ENCODE measurements at places on chromosomes 13 and 19.

DNA sequence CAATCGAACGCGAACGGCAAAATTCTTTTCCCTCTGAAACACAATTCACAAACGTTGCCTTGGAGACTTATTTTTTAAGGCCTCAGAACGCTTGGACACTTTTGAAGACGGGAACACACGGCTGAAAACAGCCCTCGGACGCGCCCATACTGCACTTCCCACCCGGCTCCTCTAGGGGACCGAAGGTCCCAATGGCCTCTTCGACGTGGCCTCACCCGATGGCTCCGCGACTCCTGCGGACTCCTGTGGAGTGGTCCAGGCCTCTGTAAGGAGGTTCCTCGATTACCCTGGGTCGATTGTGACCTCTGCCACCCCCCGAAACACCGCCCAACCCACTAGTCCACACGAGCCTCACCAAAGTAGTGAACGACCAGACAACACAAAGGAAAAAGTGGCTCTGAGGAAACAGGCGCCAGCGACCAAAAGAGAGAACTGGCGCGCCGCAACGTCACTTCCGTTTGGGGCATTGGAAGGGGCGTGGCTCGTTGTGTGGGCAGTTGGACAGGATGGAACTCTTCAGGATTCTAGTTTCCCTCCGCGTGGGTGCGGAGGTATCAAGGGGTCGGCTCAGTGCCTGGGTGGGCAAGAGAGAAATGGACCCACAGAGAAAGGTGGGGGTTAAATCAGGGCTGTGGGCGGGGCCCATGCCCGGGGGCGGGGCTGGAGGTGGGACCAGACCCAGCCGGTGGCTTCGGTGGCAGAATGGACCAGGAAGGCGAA is at the start of gene ZNF560:
Gene ZNF560, minus strand, starts transcription at position 434 of the 720 bp plus-strand sequence. CDS start 23,303 bp downstream, outside the sequence.
- DNase-seq, result no peak

DNA sequence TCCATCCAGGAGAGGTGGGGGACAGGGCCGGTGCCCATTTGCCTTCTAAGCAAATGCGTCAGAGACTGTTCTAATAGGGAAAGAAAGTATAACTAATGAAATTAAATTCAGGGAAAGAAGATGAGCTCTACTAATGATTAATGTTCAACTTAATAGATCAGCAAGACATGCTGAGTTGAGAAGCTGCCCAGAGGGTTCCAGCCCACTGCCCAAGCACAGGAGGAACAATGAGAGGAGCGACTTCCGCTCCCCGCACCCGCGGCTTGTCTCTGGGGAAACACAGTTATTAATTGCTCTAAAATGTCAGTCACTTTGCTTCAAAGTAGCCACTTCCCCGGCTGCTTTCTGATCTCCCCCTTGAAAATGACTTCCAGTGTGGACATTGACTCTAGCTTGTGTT is 331.3 kb downstream of the UQCRFS1 start:
- DNase-seq, result no peak

DNA sequence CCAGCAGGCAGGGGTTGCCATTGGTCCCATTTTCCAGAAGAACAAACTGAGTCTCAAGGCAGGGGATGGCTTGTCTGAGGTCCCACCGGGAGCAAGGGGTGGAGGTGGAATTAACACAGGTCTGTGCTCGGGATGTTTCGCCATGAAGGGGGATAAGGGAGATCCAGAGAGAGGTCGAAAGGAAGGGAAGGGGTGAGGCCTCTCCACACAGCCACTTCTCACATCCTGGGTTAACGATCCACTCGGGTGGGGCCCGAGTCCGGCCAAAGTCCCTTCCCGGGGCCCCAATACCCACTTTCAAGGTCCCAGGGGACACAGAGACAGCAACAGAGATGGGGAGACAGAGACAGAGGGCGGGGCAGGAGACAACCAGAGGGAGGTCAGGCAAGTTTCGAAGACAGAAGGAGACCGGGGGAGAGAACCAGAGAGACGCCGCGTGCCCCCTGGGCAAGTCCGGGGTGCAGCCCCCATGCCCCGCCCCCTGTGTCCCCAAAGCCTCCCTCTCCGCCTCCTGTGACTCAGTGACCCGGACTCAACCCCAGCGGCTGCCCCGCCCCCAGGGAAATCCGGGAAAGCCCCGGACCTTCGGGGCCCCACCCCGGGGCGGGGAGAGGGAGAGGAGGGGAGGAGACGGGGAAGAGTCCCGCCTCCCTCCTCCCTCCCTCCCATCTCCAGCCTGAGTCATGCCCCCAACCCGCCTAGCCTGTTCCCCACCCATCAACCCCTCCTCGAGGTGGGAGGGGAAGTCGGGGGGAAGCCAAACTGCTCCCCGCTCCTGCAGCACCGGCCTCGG is 1.4 kb upstream of the BCL3 start:
- DNase-seq, result peak; percentile 87

DNA sequence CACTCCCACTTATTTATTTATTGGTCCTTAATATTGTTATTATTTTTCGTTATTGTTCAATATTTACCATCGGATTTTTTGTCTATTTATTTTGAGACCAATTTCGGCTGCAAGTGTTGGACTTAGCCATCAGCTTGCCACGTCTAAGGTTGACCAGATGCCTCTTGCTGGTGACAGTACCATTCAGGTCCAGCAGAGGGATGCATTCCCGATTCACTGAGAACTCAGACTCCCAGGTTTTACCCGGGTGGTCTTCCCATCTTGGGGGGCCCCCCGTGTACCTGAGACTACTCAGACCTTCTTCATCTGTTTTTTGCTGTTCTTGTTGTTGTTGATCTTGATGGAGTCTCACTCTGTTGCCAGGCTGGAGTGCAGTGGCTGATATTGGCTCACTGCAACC is 1435.2 kb downstream of the UQCRFS1 start:
- no peak for DNase-seq

- DNase-seq, result no peak
Measured at GRCh38 chr13:90868321-90868920, 479.1 kb upstream of the MIR17HG start.
